Hematopoietic multipotent progenitor cell (in vitro differentiated cells): ENCODE measurements at places on chromosomes 5 and 9.

DNA sequence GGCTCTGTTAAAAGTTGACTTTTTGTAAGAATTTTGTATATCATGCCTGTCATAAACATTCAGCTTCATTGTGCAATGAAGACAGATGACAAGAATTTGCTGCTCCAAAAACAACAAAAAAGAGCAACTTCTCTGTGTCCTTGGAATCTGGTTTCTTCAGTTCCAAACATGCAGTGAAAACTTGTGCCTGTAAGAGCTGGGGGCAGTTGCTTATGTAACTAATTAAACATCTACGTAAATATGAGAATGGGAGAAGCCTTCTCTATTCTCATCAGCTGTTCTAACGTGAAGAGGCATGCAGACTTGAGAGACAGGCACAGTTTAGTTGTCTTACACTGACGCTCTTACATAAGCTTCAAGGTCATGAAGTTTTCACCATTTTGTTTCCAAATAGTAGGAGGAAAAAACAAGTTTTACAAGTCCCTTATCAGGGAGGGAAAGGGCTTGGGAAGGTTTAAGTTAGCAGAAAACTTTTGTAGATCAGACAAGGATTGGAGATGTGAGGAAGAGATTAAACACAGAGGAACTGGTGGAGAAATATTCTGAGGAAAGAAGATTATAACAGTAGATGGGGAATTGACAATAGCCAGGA, 170.4 kb downstream of the RFK start:
- DNase-seq = no peak

DNA sequence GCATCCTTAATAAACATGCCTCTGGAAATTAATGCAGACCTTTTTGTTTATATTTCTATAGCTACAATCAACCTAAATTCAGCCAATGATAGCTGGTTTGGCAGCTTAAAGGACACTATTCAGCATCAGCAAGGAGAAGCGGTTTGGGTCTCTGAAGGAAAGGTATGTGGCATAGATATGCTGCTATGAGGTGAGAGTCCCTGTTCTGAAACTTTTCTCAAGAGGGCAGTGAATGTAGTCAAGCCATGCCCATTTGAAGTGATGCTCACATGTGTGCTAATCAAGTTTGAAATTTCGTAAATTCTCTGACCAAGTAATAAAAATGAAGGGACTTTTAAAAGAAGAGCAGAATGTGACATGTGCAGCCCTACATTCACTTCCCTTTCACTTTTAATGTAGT, 72.6 kb downstream of the TJP2 start:
- no peak for DNase-seq

GRCh38 chr5:134146651-134147518, 29.9 kb downstream of the SKP1 start:
- DNase-seq = no peak

- no peak for DNase-seq
Measured at GRCh38 chr9:8652255-8652654, 852.7 kb upstream of the DMAC1 start.

DNA sequence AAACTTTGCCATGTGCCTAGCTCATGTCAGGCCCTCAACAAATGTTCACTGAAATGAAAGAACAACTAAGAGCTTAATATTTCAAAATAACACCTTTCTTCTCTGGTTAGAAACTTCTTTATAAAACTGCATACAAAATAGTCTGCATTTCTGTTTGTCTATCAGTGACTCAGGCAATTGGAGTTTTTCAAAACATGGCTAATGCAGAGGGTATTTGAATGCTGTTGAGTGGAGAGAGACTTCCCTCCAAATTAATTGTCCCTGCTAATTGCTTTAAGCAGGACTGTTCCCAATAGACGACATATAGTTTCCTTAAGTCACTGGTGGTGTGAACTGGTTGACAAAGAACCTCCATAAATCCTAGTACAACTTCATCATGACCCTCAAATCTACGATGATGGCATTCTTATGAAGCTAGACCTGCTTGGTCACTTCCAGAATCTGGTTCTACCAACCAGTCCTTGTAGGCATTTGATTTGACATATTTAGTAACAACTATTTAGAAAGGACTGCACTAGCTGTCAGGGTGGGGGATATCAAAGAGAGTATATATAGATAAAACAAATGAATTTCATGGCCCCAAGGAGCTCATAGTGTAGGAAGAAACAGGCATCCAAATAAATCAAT, 84.5 kb downstream of the PRLR start:
- no peak for DNase-seq

DNA sequence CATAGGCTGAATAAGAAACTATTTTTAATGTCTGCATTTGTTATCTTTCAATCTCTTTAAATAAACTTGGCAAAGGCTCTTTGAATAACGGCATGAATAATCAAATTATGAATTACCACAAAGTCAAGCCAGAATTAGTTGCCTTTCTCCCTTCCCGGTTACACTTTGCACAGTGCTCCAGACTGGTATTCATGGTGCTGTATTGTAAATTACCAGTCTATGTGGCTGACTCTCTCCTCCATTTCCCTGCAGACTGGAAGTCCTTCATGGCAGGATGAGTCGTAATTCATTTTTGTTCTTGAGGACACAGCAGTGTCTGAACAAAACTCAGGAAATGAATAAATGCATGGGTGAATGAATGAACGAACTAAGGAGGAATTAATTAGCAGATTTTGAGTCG, 142.9 kb downstream of the GNA14 start:
- no peak for DNase-seq

DNA sequence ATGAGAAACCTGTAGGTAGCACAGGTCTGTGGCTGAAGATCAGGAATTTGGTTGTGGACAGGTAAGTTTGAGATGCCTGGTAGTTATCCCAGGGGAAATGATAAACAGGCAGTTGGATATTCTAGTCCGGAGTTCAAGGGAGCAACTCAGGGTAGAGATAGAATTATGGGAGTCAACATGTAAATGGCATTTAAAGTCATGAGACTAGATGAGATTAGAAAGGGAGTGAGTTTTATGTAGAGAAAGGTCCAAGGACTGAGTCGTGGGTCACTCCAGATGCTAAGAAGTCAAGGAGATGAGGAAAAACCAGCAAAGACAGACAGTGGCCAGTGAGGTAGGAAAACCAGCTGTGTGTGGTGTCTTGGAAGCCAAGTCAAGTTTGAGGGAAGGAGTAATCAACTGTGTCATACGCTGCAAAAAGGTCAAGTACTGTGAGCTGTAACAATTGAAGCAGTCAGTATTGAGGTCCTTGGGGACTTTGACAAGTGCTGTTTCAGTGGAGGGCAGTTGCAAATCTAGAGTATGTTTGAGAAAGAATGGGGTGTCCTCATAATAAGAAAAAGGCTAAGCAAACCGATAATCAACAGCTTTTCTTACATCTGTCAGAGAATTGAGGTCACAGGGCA, 18.2 kb downstream of the GNPDA1 start:
- no peak for DNase-seq

GRCh38 chr5:10297646-10298204, 10.0 kb downstream of the CMBL start:
- no peak for DNase-seq

DNA sequence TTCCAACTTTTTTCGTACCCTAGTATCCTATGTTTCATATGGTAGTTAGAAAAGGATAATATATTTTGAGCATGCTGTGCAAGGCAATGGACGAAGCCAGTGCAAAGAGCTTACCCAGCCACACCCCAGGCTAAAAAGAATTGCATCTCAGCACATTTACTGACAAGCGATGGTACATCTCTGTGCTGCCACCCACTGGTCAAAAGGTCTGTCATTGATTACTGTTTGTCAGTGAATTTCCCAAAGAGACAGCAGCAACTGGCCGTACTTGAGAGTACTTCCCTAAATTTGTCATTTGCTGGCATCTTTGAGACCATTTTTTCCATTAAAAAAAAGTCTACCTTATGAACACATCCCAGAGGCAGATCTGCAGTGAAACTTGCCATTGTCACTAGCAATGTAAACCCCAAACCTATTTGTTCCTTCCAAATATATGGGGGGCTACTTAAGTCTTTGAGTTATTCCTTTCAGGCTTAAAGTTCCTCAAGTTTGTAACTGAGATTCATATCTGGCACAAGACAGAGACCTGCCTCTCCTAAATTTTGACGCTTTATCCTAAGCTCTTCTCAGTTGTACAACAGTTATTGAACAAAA, 184.3 kb downstream of the CTNND2 start:
- DNase-seq = peak; percentile 80

GRCh38 chr9:19239955-19240354, 9.5 kb downstream of the DENND4C start:
- DNase-seq = no peak

- no peak for DNase-seq
Measured at GRCh38 chr5:167513381-167513780, 778.1 kb upstream of the WWC1 start.

- peak; percentile 14 for DNase-seq
Measured at GRCh38 chr5:118996098-118996497, 7.8 kb upstream of the DTWD2 start.

GRCh38 chr9:35518981-35519679, 29.2 kb downstream of the RUSC2 start:
- no peak for DNase-seq

DNA sequence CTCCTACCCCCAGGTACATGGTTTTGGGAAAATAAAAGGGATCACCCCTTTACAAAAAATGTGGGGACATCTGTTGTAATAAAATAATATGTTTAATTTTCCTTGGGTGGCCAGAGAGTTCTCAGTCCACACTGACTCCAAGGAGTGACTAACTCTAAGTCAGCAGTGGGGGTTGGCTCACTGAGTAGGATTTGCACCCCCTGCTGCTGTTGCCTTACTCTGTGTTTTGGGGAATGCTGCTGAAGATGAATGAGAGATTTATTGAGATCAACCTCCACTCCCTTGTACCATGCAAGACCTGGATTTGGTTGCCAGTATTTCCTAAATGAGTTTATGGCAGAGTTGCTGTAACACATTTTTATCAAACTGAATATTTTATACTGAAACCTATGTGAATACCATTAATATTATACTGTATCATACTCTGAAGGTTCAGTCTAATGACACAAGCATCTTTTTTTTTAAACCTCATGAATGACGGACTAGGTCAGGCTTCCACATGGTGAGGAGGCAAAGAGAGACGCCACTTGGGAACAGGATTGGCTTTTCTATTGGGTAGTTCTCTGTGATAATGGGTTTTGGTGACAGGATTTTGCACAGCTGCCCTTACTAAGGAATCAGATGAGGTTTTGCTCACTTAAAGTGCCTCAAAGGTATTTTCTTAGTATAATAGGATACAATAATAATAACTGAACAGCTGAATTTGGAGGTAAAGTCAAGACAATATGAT, 121.3 kb upstream of the OSMR start:
- DNase-seq = no peak

- no peak for DNase-seq
Measured at GRCh38 chr5:173862047-173862477, 26.1 kb upstream of the CPEB4 start.

DNA sequence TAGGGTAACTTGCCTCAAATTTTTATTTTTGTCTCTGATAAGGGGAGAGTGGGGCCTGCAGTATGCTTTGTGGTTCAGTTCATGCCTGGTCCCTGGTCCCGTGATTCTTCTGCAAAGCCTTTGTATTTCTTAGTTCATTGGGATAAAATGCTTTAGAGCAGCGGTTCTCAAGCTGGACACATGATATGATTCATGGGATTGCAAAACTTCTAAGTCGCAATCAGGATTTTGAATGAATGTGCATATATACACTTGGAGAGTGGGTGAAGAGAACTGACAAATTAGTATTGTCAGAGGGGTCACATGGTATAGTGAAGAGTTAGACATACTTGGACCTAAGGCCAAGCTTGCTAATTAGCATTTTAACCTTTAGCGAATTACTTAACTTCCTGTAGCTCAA, 265.4 kb upstream of the KLF9 start:
- DNase-seq = no peak

- DNase-seq = no peak
Measured at GRCh38 chr9:77399964-77400363, 222.6 kb downstream of the VPS13A start.

- DNase-seq = no peak
Measured at GRCh38 chr5:41335596-41336181, 122.4 kb upstream of the C6 start.

GRCh38 chr5:61371474-61371873, 39.4 kb downstream of the ZSWIM6 start:
- DNase-seq = no peak

DNA sequence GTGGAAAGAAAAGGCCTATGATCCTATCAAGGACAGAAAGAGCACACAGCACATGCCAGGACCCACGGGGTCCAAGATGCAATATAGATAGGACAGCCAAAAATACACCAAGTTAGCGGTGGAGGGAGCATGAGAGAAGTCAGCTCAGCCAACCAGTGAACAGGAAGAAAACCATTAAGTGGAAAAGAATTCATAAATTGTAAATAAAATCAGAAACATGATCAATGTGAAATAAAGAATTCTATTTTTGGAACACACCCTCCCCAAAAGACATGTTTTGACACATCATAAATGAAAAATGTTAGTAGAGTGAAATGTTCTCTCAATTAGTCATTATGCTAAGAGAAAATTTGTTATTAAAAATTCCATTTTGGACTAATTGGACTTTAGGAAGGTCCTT, 35.6 kb downstream of the ATPSCKMT start:
- DNase-seq = no peak

DNA sequence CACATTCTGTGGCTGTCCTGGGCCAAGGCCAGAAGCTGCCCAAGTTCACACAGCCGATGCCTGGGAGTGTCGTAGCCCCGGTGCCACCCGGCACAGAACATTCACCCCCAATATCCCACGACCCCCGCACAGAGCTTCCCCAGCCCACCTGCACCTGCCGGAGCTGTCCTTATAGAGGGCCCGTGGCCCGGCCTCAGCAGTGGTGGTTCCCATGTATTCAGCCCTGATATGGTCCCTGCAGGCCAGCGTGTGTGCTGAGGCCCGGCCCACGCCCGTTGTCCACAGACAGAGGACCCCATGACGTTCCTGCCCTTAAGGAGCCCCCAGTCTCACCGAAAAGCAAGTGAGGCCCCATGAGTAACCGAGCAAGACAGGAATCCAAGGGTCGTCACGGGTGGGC, 5.3 kb upstream of the GFI1B start:
- DNase-seq = no peak

DNA sequence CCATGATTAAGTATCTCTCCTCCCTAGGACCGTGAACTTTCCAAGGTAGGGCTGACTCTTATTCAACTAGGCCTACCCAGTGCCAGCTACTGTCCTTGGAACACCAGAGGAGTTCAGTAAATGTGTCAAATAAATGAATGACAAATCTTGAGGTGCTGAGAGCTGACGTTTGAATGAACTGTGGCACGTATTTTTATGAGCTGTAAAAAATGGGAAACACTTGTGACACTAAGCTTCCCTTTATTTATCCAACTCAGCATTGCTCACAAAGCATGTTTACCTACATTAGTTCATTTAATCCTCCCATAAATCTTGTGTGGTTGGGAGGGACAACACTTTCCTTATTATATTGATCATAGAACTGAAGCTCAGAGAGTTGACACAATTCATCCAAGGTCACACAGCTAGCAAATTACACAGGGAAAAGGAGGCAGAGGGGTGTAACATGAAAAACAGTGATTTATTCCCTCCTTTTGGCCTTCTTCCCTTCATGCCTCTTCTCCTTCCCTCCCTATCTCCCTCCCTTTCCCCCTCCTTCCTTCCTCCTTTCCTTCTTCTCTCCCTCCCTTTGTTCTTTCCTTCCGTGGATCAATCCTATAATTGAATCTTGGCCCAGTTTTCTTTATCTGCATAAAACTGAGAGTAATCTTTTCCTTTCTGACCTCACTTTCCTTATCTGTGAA, 412.6 kb downstream of the DMRT2 start:
- no peak for DNase-seq
